ENCODE measurements at places on chromosomes 3 and 15. TPM values are rescaled to one million over a fixed set of nuclear protein-coding genes. Genes with fewer than 3 reads are reported as not detected.

Gene PRRT3
- total RNA-seq = 1.8 TPM

DNA sequence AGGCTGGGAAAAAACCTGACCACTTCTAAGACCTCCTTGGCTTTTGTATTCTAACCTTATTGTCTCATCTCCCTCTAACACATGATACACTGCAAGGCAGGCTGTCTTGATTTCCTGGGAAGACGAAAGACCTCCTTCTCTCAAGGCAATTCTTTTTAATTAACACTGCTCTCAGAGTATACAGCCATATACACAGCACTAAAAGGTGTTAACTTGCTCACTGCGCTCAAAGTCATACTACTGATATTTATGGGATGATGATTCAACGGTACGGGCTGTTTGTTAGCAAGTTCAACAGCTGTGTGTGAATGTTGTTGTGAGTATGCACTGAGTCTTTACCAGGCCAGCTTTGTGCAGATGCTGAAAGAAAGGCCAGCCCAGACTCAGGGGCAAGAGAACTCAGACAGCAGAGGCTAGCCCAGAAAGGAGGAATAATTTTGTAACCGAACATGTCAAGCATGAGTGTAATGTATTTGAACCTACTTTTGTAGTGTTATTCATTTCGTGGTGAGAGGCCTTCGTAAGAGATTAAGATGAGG, 229.9 kb downstream of the IL5RA start:
- DNase-seq = no peak

GRCh38 chr15:50425219-50425618, 1.0 kb downstream of the USP8 start:
- no peak for DNase-seq

- no peak for DNase-seq
These were observed 365.2 kb downstream of the RBMS3 start for GRCh38 chr3:29646043-29646442.

Gene P2RY13
- 2.2 TPM for total RNA-seq

DNA sequence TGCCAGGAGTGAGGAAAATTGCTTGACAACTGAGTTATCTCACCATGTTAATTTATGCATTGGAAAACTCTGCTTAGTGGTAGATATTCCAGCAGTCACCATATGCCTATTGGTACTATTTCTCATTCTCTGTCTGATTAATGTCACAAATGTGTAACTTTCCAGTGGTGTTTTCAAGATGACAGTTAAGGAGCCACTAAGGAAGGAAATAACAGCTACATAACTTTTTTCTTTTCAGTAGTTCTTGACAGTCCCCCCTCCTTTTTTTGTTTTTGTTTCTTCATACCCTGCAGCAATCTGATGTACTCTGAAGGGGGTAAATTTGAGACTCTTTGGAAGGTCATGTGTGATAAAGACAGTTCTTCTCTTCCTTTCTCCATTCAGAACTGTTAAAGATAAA, 13.1 kb downstream of the RASA2 start:
- DNase-seq = no peak

DNA sequence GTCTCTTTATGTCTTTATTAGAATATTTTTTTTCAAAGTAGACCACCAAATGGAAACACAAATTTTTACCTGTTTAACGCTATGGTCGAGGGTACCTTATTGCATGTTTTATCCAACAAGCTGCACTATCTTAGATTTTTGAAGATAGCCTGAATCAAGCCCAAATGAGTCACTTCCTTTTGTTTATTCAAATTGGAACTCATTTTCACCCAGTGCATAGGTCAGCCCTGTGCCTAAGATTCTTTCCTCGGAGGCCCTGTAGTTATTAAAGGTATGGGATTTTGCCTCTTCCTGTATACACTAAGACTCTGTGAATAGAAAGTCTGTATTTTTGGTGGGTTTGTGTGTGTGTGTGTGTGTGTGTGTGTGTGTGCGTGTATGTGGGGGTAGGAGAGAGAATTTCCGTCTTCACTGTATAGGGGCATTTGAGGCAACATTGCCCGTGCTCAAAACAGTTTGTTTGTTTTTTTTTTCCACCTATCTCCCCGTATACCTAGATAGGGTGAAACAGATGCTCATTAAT, 358.0 kb upstream of the CADM2 start:
- DNase-seq = no peak

Gene GJD2
- total RNA-seq = not detected

Gene SHISA5
- 179 TPM for total RNA-seq

Gene ARPIN
- 31.7 TPM for total RNA-seq

GRCh38 chr3:113177526-113177925, 33.8 kb upstream of the BOC start:
- DNase-seq = no peak

DNA sequence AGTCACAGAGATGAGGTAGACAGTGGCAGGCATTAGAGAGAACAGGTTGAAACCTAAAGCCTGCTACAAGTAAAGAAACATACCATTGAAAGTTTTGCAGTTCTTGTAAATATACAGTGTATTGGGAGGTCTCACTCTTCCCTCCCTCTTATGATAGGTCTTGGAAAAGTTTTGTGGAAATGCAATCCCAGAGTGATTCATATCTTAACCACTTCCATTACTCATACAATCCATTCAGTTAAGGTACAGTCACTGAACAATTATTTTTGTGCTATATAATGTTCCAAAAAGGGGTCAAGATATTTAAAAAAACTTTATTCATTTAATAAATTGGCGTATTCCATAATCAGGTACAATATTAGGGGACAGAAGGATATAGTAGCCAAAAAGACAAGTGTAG, 737.7 kb upstream of the ALCAM start:
- no peak for DNase-seq

Gene CAND2
- 7.8 TPM for total RNA-seq

Gene PRR20G
- not detected for total RNA-seq

DNA sequence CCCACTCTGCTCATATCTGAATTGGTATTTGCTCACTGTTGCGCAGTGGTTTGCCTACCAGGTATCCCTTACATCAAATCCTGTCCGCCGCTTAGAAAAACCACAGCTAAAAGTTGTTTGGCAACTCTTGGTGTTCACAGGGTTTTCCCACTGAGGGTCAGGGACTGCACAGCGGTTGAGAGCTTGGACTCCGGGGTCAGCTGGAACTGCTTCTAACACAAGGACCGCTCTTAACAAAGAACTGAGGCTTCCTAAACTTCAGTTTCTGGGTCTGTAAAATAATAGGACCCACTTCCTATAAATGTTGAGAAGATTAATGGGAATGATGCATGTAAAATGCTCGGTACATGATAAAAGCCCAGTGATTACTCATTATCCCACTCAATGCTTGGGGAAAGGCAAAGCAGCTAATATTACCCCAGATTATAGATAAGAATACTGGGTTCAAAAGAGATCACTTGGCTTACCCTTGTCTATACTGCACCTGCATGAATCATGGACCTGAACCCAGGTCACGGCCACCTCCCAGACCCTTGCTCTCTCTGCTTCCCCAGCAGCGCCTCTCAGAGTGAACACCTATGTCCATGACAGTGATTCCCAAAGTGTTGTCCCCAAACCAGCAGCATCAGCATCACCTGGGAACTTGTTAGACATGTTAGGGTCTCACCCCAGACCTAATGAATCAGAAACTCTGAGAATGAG, 36.1 kb downstream of the LIPC start:
- no peak for DNase-seq

Gene GOLGA6A
- total RNA-seq = not detected

Gene STRIT1
- total RNA-seq = not detected

Gene GOLGA8S
- total RNA-seq = 0.29 TPM

- peak; percentile 50 for DNase-seq
These were observed 1.8 kb downstream of the PSTPIP1 start for GRCh38 chr15:76996526-76997401.

Gene ALDH1L1
- total RNA-seq = 0.90 TPM

DNA sequence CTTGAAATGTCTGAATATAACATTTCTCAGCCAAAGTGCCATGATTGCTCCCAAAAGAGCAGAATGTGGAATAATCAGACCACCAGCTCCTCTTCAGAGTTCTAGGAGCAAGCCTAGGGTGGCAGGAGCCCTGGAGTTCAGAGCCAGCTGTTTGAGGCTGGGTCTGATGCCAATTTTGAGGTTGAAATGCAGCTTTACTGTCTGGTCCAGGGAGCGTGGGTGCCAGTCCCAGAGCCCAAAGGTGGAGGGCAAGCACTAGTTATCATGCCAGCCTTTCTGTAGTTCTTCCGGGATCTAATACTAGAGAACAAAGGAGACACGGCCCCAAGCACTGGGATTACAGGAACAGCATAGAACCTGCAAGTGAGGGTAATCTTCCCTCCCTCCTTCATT, 69.3 kb downstream of the TNFAIP8L3 start:
- DNase-seq = no peak

Gene MUC20
- total RNA-seq = 20.3 TPM

Gene MST1R
- 54.7 TPM for total RNA-seq

DNA sequence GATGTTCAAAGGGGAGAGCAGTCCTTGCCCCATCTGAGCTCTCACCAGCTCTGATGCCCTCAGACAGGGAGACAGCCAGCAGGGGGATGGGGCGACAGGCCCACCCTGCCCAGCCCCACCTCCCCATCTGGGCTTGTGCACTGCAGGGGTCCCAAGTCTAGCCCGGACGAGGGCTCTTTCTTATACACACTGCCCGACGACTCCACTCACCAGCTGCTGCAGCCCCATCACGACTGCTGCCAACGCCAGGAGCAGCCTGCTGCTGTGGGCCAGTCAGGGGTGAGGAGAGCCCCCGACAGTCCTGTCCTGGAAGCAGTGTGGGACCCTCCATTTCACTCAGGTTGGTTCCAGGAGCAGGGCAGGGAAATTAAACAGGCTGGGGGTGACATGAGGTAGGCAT, 73.9 kb downstream of the BOC start:
- DNase-seq = no peak

GRCh38 chr3:129161860-129162271, 1.0 kb upstream of the ISY1 start:
- no peak for DNase-seq

Gene CCDC66
- total RNA-seq = 19.4 TPM

DNA sequence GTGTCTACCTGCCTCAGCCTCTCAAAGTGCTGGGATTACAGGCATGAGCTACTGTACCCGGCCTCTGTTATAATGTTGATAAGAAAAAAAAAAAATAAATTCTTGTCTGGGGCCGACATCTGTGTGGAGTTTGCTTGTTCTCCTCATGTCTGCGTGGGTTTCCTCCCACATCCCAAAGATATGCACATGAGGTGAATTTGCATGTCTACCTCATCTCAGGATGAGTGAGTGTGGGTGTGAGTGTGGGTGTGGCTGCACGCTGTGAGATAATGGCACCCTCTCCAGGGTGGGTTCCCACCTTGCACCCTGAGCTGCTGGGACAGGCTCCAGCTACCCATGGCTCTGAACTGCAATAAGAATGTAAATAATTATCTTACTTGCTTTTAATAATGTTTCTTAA, 25.9 kb upstream of the UACA start:
- no peak for DNase-seq

GRCh38 chr3:111592936-111593335, 2.2 kb downstream of the ZBED2 start:
- DNase-seq = no peak

DNA sequence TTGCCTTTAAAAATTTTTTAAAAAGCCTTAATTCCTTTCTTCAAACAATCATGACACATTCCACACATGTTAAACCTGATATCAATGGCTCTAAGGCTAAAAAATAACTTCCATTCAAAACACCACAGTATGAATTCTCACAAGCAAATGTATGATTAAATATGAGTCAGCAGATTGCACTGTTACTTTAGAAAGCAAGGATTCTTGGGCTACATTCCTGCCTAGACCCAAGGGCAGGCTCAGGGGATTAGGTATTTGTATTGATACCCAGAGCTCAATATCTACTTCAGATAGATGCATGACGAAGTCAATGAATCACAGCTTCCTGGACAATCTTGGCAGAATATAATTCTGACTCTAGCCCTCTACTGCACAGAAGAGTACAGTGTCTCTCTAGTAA, 65.7 kb downstream of the RARB start:
- no peak for DNase-seq

GRCh38 chr3:25663347-25663868, 1.3 kb downstream of the TOP2B start:
- no peak for DNase-seq

DNA sequence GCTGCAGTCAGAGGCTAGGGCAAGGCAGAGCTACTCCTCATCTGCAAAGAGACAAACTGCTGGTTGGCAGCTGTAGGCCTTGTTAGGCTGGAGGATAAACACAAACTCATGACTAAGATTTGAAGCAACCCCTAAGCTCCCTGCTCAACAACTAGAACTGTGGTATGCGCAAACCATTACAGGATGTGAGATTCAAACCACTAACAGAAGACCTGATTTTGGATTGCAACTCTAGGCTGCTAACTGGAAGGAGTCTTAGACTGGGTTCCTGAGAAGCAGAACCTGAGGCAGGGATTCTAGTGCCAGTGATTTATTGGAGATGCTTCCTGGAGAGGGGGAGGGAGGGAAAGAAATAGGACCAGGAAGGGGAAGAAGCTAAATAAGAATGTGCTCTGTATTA, 22.5 kb downstream of the CCR4 start:
- DNase-seq = no peak

Gene REC114
- not detected for total RNA-seq

Gene PARP15
- total RNA-seq = 5.8 TPM

- no peak for DNase-seq
These were observed 756.8 kb upstream of the LMCD1 start for GRCh38 chr3:7744850-7745249.

Gene VEPH1
- 143 TPM for total RNA-seq

Gene IL5RA
- 2.5 TPM for total RNA-seq

- no peak for DNase-seq
These were observed 234.1 kb downstream of the CACNA2D3 start for GRCh38 chr3:54356261-54357045.

Gene AHSG
- total RNA-seq = not detected

GRCh38 chr15:90782442-90782841, 65.3 kb downstream of the BLM start:
- no peak for DNase-seq

GRCh38 chr15:59797756-59798604, 108.9 kb upstream of the BNIP2 start:
- DNase-seq = no peak

Gene ADAMTS7
- 9.1 TPM for total RNA-seq

Gene SAMD7
- total RNA-seq = not detected

DNA sequence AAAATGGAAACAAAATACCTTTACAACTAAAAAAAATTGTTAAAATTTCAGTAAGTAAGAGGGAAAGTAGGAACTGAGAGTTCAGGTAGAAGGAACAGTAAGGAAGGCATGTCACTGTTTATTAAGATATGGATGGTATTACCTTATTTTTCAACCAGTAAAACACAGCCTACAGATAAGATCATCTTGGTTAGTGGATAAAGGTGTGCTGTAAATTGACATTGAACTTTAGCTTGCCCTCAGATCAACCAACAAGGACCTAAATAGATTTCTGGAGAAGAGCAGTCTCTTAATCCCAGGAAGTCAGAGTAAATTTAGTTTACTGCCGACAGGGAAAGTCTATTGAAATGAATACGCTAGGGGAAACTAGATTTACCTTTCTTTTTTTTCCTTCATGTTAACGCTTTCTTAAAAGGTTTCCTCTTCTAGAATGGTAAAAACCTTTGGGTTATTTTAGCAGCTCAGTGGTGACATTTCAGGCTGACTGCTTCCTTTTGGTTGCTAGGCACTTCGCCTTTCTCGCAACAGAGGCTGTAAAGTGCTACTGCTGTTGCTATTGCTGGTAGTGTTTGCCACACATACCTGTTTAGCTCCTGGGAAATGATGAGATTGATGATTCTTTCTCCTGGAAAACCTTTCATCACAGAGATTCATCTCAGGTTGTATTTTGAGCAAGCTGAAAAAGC, 12.9 kb downstream of the DZIP3 start:
- DNase-seq = no peak

- no peak for DNase-seq
These were observed 41.6 kb upstream of the DLG1 start for GRCh38 chr3:197339841-197340520.

- DNase-seq = no peak
These were observed 23.5 kb downstream of the FAN1 start for GRCh38 chr15:30927148-30927761.

Gene FBN1
- 91.5 TPM for total RNA-seq

All from left lung (tissue), 14 donors.